ENCODE measurements at places on chromosomes 6 and 20.

DNA sequence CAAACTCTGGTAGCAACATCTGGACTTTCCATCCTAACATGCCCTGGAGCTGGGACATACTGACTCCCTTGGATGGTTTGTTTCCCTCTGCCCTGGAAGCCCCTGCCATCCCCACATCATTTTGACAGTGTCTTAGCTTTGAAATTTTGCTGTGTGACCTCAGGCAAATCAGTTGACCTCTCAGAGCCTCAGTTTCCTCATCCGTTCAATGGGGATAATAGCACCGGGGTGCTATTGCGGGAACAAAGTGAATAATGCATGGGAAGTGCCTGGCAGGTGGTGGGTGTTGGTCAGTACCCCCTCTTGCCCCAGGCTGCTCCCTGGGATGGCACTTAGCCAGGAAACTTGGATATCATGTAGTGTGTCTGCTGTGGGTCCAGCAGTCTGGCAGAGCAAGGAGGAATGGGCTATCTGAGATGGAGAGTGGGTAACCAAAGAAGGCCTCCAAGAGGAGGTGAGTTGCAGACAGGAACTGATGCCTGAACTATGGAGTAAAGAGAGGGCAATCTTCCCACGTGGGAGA, 88.6 kb downstream of the MRPL14 start:
- DNase-seq, result no peak

DNA sequence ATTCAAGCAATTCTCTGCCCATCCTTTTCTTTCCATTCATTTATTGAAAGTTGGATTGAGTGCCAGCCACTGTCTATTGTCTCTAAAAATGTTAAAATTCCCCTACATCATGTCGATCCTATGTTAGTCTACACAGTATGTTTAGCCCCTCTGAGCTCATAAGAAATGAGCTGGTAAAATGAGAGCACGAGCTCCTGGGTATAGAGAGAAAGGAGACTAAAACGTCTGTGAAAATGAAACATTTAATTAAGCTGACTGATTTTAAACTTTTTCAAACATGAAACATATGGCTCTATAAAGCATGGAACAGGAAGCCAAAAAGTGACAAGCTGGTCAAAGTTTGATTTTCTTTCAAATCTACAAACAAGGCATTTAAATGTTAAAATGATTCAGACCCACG, 104.0 kb upstream of the ASF1A start:
- DNase-seq, result no peak

- no peak for DNase-seq
These were observed 18.2 kb downstream of the NEDD9 start for GRCh38 chr6:11214084-11214833.

- no peak for DNase-seq
These were observed 180.0 kb upstream of the UST start for GRCh38 chr6:148566664-148567350.

DNA sequence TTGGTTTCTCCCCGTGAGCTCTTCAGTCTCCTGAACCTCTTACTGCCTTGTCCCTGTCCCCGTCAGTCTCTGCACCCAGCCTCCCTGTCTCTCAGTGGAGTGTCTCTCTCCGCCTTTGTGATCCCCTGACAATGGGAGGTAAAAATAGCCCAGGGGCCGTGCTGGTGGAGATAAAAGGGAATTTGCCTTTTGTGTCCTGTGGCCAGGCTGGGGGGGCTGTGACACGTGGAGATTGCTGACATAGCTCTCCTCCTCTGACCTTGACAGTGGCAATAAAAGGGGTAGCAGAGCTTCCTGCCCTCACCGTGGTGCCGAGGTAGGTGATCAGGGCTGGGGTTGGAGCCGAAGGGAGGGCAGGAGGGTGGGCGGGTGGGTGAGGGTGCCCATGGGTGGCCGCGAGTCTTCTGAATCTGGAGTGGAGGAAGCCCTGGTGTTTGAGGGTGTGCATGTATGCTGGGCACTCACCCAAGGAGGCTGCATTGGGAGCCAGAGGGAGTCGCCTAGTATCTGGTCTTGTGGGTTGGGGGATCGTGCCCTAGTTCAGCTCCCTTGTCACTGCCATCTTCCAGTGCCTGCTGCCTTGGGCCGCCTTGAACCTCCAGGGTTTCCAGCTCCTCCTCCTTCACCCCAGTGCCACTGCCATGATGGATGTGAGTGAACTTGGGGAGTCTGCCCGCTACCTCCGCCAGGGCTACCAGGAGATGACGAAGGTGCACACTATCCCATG, 21.9 kb downstream of the MYH7B start:
- DNase-seq, result no peak

DNA sequence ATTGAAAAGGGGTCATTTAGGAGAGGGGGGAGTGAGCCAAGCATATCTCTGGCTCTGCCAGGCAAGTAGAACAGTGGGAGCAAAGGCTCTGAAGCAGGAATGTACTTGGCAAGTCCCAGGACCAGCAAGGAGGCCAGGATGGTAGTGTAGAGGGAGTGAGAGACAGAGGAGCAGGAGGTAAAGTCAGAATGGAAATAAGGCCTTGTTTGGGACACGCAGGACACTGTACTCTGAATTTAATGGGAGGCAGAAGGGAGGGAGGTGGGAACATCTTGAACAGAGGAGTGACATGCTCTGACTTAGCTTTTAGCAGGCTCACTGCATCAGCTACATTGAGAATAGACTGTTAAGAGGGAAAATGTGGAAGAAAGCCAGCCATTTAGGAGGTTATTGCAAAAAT, 37.0 kb upstream of the ENPP1 start:
- no peak for DNase-seq

GRCh38 chr6:138440758-138441357, 36.8 kb downstream of the HEBP2 start:
- no peak for DNase-seq

DNA sequence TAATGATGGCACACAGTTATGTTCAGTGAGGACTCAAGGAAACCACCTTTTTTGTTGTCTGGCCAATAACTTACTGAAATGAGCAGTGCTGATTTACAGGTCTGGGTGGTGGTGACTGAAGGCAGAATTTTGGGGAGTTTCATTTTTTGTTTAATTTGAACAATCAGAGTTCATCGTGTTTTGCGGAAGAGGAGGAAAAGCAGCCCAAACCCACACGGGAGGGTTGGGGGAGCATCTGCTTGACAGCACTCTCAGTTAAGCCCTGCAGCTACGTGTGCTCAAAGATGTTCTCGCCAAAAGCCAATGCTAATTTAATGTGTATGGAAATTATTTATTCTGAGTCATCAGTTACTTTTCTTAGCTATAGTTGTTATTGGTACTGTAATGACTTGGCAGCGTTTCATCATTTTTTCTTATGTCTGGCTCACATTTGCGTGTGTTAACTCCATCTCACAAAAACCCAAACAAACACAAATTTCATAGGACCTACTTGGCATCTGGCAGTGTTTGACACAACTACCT, 89.2 kb downstream of the UST start:
- DNase-seq, result no peak

Measured in stimulated activated CD4-positive, alpha-beta T cell treated with anti-CD3 and anti-CD28 coated beads, Interleukin-1b, Interleukin-23, amount 100 ng/mL, for 4 hours (primary cell).